ENCODE measurements at places on chromosomes 13 and 19. TPM values are rescaled to one million over a fixed set of nuclear protein-coding genes. Genes with fewer than 3 reads are reported as not detected.

- no peak for DNase-seq
Observed at GRCh38 chr13:102386461-102386860, 15.4 kb downstream of the FGF14 start.

- no peak for DNase-seq
Observed at GRCh38 chr19:42480335-42481095, 37.8 kb upstream of the CXCL17 start.

GRCh38 chr19:6412447-6413091 lies 12.0 kb downstream of the KHSRP start:
- peak; percentile 64 for DNase-seq

DNA sequence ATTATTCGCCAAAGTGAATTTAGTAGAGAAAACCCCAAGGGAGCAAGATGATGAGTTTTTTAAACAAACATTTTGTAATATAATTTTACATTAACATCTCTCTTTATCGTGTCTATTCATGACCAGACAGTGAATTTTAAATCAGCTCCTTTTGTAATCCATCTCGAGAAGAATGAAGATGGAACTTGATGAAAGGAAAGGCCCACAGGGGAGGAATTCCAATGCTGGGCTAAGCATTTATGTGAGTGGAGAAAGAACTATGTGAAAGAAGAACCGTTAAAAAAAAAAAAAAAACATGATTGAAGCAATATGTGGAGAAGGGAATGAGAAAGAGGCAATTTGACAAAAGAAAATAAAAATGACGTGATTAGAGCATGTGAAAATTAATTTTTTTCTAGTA lies 170.6 kb downstream of the KCTD12 start:
- DNase-seq, result no peak

DNA sequence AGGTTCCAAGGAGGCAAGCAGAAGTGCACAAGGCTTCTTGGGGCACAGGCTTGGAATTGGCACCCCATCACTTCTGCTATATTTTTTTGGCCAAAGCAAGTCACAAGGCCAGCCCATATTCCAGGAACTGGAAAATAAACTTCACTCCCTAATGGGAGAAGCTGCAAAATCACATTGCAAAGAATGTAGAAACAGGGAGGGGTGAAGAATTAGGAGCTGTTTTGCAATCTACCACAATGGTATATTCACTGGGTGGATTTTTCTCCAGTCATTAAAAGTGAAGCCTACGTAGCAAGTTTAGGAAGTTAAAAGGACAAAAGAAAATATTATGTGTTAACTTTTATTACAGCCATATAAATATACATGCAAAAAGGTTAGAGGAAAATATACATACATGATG lies 464.8 kb downstream of the COG6 start:
- no peak for DNase-seq

- no peak for DNase-seq
Observed at GRCh38 chr13:108963846-108964600, 334.6 kb downstream of the MYO16 start.

DNA sequence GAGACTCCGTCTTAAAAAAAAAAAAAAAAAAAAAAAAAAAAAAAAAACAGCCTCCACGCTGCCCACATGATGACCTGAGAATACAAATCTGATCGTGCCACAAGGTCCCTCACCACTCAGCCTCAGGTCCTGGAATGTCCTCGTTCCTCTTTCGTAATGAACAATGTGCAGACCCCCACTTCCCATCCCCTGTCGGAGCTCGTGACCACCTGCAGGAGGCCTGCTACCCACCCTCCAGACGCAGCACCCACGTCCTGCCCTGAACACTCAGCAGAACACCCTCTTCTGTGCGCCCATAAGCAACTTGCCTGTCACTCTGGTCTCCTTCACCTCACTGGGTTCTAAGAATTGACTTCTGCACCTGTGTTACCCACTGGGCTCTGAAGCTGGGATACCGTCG lies 166.4 kb downstream of the KATNAL1 start:
- no peak for DNase-seq

GRCh38 chr13:112702341-112702985 lies 12.6 kb downstream of the ATP11A start:
- no peak for DNase-seq

DNA sequence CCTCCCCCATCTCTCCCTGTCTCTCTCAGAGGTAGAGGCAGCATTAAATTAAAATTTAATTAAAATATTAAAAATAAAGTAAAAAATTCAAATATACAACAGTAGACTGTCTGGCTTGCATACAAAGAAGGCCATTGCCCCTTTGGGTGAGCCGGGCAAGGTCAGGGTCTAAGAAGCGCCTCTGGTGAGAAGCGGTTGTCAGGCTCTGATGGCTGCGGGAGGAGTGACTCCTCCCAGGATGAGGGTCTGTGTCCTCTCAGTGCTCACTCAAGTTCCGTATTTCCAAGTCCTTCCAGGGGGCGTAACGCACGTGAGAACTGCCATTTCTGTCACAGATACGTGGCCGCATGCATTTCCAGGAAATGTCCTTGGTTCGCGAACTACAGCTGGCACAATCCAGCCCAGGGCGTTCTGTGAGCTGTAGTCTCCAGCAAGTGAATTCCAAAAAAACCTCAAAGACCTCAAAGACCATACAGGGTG lies 737 bp upstream of the ZNF181 start:
- no peak for DNase-seq

GRCh38 chr13:30234619-30235162 lies 72.7 kb downstream of the KATNAL1 start:
- no peak for DNase-seq

GRCh38 chr19:31427857-31428256 lies 78.6 kb upstream of the TSHZ3 start:
- no peak for DNase-seq

DNA sequence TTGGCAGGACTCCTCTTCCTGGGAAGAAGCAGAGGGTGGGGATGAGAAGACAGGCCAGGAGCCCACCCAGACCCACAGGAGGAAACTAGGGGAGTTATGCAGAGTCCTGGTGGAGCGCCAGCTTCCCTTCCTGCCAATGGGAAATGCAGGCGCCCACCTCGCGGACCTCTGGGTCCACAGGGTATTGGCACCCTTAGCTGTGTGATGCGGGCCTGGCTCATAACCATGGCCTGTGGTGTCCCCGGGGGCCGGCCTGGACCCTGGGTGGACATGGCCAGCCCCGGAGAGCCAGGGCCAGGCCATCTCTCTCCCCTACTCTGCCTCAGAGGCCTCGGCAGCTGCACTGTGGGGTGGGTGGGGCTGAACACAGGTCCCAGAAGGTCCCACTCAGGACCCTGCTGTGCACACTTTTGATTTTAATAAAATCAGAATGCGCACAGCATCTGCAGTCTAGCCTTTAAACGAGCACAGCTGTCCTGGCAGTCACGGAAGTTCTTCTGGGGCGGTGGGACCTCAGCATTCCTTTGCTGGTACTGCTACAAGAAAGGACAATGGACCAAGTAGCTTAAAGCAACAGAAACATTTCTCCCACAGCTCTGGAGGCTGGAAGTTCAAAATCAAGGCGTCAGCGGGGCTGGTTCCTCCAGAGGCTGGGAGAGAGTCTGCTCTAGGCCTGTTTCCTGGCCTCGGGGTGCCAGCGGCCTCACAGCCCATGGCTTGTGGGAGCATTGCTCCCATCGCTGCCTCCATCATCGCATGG lies 1.8 kb downstream of the F10 start:
- DNase-seq, result no peak

- no peak for DNase-seq
Observed at GRCh38 chr19:50242581-50242980, 39.2 kb downstream of the MYH14 start.

GRCh38 chr19:46634045-46634655 lies 1.9 kb downstream of the GNG8 start:
- DNase-seq, result peak; percentile 91

DNA sequence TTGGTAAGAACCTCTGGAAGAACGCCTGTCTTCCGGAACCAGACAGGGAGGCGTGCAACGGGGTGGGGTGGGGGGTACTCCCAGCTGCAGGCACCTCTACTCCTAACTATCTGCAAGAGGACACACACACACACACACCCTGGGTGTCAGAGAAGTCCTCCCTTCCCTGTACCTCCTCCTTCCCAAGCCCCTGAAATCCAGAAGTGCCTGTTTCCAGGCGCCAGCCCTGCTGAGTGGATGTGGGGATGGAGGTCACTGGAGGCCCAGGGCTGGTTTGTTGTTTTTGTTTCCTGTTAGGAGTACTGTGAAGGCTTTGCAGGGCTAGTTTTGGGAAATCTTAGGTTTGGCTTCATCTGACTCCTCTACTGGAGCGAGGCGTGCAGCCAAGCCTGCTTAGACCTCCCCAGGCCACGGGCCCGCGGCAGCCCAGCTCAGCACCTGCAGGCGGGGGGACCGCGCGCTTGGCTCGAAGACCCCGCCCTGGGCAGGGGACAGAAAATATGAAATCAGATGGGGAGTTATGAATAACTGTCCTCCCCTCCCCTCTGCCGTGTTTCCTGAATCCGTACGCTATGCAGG lies 36.4 kb downstream of the SOX1 start:
- DNase-seq, result no peak

GRCh38 chr13:99972190-99972731 lies 694 bp upstream of the ZIC5 start:
- DNase-seq, result no peak

- no peak for DNase-seq
Observed at GRCh38 chr13:82802528-82802927, 1079.7 kb downstream of the SLITRK1 start.

DNA sequence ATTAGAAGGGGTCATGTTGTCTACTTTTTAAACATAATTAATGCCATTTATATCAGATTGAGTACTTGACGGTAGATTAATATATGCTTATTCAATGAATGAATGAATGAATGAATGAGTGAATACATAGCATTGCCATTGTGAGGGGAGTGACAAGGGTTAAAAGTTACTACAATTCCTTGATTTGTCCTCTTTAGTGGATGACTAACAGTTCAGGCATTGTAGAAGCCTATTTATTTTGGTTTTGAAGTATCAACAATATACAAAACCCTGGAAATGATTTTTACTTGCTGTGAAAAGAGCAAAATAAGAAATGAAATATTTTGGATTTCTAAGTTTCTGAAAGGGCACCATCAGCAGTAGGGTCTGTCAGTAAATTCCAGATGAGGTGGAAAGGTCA lies 122.7 kb downstream of the CYSLTR2 start:
- DNase-seq, result no peak

GRCh38 chr19:6887316-6887715 lies at the start of gene ADGRE1:
Gene ADGRE1 (plus strand): TSS chr19:6887579. CDS start chr19:6887609, 30 bp downstream.
- no peak for DNase-seq

GRCh38 chr19:38304866-38305429 lies 897 bp downstream of the C19orf33 start:
- no peak for DNase-seq

The FGF21 gene
- total RNA-seq, result not detected

The MBNL2 gene
- total RNA-seq, result 78.9 TPM

The NLRP9 gene
- not detected for total RNA-seq

The LENG1 gene
- total RNA-seq, result 5.8 TPM

The HCN2 gene
- 1.5 TPM for total RNA-seq

The NKG7 gene
- not detected for total RNA-seq

The MEIOSIN gene
- total RNA-seq, result not detected

The TMPRSS9 gene
- total RNA-seq, result 0.84 TPM

The KIR2DL1 gene
- not detected for total RNA-seq

The NCR1 gene
- not detected for total RNA-seq

The KRTDAP gene
- 3.3 TPM for total RNA-seq

The PTGER1 gene
- 3.5 TPM for total RNA-seq

The TMIGD2 gene
- not detected for total RNA-seq

The RNF113B gene
- total RNA-seq, result not detected

The EPS8L1 gene
- total RNA-seq, result 375 TPM
